Pancreas (tissue), 10 donors: ENCODE measurements at places on chromosomes 12 and 14. TPM values are rescaled to one million over a fixed set of nuclear protein-coding genes. Genes with fewer than 3 reads are reported as not detected.

Gene PRICKLE1
- total RNA-seq: 9.5 TPM

Gene KRT8
- total RNA-seq: 789 TPM

DNA sequence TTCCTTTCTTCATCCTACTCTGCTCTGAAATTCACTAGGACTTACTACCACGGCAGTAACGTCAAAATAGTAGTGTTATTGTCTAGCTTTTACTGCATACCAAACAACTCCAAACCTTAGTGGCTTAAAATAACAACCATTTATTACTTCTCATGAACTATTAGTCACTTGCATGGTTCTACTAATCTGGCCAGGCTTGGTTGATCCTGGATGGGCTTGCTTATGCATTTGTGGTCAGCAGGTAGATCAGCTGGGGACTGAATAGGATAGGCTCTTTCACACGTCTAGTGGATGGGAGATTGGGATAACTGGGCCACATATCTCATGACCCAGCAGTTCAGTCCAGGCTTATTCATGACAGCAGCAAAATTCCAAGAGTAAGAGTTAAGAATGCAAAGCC lies 9.4 kb upstream of the SLC35F4 start:
- no peak for DNase-seq
- H3K27ac ChIP-seq: no peak overlapping the region
- H3K4me3 ChIP-seq: no peak overlapping the region
- H3K27me3 ChIP-seq: no peaks in the 10 kb centered on the region

DNA sequence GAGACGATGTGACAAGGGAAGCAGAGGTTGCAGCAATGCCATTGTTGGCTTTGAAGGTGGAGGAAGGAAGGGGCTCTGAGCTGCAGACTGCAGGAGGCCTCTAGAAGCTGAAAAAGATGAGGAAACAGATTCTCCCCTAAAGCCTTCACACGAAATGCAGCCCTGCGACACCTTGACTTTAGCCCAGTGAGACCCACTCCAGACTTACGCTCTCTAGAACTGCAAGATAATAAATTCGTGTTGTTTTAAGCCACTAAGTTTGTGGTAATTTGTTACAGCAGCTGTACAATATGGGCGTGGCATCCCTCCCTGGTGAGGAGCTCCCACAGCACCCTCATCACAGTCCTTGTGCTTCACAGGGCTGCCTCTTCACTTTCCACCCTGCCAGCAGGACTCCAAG lies 53.2 kb downstream of the GOLGA5 start:
- no peaks in the 10 kb centered on the region for H3K36me3 ChIP-seq
- DNase-seq: no peak
- peaks cover 26% of the 10 kb centered on the region for H3K4me1 ChIP-seq
- H3K27me3 ChIP-seq: no peaks in the 10 kb centered on the region

- H3K4me1 ChIP-seq: peaks cover 8% of the 10 kb centered on the region
- no peaks in the 10 kb centered on the region for H3K27me3 ChIP-seq
- no peaks in the 10 kb centered on the region for H3K36me3 ChIP-seq
- no peak overlapping the region for H3K4me3 ChIP-seq
- no peak for DNase-seq
These were observed 51.8 kb downstream of the PPP2R5C start for GRCh38 chr14:101813171-101813759.
